ENCODE measurements at places on chromosomes 2 and 18.

DNA sequence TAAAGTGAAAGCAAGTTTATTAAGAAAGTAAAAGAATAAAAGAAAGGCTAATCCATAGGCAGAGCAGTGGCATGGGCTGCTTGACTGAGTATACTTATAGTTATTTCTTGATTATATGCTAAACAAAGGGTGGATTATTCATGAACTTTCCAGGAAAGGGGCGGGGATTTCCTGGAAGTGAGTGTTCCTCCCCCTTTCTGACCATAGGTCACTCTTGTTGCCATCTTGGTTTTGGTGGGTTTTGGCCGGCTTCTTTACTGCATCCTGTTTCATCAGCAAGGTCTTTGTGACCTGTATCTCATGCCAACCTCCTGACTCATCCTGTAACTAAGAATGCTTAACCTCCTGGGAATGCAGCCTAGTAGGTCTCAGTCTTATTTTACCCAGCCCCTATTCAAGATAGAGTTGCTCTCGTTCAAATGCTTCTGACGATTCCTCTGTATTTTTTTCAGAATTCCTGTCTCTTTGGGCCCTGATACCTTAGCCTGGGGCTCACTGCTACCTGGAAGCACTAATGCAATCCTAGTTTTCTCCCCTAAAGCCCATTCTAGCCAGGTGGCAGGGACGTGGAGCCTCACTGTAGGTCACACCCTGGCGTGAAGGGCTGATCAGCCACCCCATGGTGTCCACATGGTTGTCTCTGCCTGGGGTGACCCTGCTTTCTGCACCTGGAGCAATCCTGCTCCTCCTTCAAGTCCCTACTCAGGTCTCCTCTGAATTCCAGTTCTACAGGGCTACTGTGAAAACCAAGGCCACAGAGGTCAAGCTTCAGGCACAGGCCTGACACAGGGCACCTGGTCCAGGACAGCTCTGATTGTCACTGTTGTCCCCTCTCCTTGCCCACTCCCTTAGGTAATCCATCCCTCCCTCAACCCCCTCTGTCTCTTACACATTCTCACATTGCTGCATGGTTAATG is 6.0 kb upstream of the SLC35F6 start:
- peak; percentile 98 for DNase-seq

- DNase-seq: no peak
Observed at GRCh38 chr2:176865336-176865735, 347.3 kb upstream of the HNRNPA3 start.

DNA sequence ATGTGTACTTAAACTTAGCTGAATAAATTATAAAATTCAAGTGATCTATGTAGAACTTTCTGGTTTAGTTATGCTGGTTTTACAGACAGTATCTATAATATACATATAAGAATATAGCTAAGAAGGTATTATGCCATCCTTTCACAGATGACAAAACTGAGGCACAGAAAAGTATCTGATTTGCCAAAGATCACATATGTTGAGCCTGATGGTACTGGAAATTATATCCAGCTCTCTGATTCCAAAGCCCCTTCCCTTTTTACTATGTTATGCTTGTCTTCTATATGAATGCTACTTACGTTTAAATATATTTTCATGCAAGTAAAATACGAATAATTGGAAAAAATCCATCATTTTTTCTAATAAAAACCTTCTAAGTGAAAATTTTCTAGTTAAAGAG is 1631.3 kb downstream of the DPP10 start:
- no peak for DNase-seq

- DNase-seq: no peak
Observed at GRCh38 chr2:230872968-230873660, 8.4 kb downstream of the ITM2C start.

- DNase-seq: no peak
Observed at GRCh38 chr18:63545000-63545399, 2.8 kb downstream of the SERPINB12 start.

GRCh38 chr2:216695401-216695821 is at the start of gene IGFBP5:
Gene IGFBP5 (minus strand): TSS chr2:216695549. CDS start chr2:216694775, 774 bp downstream.
- DNase-seq: peak; percentile 89
